ENCODE measurements at places on chromosomes 6 and 20. TPM values are rescaled to one million over a fixed set of nuclear protein-coding genes. Genes with fewer than 3 reads are reported as not detected.

GRCh38 chr6:37324131-37325033, 29.4 kb upstream of the RNF8 start:
- peak; percentile 77 for DNase-seq

DNA sequence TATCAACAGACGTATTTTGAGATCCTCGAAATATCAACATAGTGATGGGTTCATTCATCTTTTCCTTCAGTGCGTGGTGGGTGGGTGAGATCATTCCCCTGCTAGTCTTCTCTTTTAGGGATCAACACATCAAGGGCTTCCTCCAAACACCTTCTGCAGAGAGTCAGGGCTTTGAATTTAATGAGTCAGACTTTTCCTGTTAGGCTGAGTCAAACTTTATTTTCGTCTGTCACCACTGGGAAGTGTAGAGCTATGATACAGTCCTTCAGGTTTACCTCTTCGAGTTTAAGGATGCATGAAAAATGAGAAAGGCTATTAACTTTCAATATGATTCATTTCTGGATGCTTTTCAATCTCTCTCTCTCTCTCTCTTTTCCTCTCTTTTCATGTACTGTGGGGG, 189.1 kb downstream of the BMP2 start:
- no peak for DNase-seq

DNA sequence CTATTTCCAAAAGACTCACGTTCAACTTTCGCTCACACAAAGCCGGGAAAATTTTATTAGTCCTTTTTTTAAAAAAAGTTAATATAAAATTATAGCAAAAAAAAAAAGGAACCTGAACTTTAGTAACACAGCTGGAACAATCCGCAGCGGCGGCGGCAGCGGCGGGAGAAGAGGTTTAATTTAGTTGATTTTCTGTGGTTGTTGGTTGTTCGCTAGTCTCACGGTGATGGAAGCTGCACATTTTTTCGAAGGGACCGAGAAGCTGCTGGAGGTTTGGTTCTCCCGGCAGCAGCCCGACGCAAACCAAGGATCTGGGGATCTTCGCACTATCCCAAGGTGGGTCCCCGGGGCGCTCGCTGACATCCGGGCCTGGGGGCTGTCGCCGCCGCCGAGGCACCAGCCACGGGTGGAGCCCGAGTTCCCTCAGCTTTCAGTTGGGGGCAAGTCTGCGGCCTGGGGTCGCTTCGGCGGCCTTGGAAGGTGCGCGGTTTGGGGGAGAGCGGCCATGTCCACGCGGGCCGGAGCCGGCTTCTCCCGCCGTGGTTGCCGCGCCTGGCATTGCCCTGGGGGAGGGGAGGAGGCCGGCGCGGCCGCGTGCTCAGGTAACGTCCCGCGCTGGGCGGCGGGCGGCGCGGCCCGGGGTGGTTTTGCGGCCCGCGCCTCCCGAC, 429 bp downstream of the AMD1 start:
- DNase-seq = no peak

DNA sequence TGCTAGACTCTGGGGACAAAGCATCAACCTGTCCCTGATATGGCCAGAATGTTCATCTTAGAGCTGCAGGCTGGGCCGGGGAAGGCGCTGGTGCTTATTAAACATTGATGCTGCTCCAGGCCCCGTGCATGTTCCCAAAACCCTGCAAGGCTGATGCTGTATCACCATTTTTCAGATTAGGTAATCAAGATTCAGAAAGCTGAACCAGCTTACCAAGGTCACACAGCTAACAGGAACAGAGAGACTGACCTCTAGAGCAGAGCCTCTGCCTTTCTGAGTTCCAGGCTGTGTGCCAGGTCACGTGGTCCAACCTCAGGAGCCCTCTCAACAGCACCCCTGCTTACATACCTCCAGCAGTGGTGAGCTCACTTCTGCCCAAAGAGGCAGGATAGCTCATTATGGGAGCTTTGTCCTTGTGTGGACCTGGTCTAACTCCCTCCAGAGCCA, 16.1 kb upstream of the VSTM2L start:
- DNase-seq = no peak

DNA sequence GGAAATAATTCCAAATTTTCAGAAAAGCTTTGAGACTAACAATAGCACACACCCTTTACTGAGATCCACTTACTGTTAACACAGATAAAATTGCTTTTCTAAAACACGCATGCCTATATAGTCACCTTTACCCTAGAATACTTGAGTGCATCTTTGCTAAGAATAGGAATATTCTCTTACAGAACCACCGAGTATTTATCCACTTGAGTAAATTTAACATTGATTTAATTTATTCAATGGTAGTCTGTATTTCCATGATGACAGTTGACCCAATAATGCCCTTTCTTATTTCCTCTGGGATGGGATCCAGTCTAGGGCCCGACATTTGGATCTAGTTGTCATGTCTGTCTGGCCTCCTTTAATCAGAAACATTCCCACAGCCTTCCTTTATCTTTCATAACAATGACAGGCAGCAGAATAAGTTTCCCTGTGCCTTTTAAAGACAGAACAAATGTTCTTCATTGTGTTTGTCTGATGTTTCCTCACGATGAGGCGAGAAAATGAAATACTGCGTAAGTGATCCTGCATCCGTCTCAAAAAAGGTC, 56.6 kb upstream of the ERVFRD-1 start:
- no peak for DNase-seq

DNA sequence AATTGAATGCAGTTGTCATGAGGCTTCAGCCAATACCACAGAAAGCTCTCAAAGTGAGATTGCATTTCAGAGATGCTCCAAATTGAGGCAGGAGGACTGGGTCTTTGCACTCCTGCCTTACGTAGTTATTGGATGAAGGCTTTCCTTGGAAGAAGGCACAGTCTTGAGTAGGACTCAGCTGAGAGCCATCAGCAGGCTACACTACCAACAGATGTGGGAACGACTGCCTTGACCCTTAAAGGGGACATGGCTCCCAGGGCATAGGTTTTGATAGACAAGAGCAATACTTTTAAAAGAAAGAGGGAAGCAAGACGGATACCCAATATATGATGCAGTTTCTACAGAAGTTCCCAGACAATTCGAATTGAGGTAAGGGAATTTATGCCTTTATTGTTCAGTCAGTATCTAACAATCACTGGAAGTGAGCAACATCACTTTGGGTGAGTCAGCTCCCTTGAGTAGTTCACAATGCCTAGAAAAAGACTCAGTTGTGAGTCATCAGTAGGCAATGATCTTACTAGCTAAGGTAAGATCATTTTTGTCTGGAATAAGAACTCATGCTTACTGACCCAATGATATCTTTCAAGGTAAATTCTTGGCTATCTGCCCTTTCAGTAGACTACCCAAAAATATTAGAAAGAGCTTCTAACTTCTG, 390.8 kb downstream of the GJA1 start:
- DNase-seq = peak; percentile 88

DNA sequence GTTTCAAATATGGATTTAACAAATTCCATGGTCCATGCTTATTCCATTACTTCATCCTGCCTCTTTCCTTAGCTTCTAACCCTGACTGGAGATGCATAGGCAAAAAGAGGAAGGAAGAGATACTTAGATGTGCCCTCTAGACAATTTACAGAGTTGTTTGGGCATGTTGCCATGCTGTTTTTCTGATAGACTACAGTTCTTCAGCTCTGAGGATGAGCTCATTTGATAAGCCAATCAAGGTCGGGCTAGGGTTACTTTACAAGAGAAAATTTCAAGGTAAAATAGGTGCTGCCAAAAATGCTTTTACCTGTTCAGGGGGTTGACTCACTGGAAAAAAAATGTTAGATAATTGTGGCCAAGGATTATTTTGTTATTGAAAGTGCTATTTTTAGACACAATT, 5.9 kb downstream of the HCRTR2 start:
- no peak for DNase-seq

DNA sequence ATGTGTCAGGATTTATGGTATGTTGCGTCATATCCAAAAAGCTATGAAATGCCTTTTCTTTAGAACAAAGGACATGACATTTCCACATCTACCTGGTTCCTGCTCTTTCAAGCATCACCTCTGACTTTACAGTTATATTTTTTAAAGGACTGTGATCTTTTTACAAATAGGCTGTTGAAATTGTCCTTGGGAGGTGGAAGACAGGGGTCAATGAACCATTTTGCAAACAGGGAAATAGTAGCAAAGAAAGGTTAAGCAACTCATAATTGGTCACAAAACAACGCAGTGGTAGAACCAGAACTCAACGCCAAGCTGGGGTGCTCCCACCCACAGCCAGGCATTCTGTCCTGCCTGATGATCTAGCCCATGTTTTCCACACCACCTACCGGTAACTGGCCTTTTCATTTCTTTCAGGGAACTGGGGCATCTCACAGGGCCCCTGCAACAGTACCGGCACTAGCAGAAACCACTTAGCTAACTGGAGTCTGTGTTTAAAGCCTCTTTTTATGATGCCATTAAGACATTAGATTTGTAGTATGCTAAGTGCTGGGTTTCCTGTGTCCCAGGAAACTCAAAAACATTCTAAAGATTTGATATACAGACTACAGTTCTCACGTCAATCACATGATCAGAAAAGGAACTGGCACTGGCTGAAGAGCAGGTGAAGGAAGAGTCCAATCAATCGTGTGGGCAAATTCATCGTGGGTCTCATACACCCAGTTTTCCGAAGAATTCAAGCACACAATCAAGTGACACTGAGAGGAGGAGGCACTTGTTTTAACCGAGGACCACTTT, 13.9 kb downstream of the ZNF217 start:
- peak; percentile 50 for DNase-seq

DNA sequence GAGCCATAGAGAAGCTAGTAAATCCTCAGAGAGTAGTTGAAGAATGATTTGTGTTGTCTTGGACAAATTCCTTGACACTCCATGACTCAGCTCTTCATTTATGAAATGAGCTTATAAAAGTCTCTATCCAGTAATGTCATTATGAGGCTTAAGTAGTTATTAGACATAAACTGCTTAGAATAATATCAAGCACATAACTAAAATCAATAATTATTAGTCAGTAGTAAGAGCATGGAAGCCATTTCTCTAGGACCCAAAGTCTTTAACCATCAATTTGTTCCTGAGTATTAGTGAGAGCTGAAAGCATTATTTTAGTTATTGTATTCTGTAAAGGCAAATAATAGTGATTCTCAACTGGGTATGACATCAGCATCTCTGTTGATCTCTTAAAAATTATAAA, 1140.2 kb downstream of the HACE1 start:
- no peak for DNase-seq

The APOM gene
- 4.3 TPM for total RNA-seq

The UBD gene
- not detected for total RNA-seq

- no peak for DNase-seq
Measured at GRCh38 chr6:33212857-33213165, 4.5 kb downstream of the RING1 start.

GRCh38 chr6:149031201-149031858, 284.5 kb downstream of the UST start:
- DNase-seq = peak; percentile 35

GRCh38 chr20:49979030-49979832, 3.5 kb upstream of the SNAI1 start:
- no peak for DNase-seq

GRCh38 chr6:72636215-72636614, 14.4 kb downstream of the KCNQ5 start:
- no peak for DNase-seq

DNA sequence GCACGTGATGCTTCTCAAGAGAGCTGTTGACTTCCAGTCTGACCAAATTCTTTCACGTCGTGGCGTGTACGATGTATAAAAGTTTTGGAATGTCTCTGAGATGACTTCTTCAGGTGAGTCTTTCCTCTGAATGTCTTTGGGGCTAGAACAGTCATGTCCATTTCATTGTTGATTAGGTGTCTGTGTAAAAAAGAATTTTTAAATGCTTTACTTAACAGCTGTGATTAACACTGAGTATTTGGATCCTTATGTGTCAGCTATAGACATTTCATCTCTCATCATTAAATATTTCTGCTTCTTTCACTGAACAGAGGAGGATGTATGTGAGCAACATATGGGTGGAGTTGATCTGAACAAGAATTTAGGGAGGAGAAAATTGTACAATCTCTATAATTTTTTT, 29.3 kb upstream of the KIF13A start:
- DNase-seq = no peak

GRCh38 chr20:56111961-56112730, 106.8 kb upstream of the CBLN4 start:
- no peak for DNase-seq

GRCh38 chr6:152142105-152142504, 334.6 kb downstream of the ESR1 start:
- no peak for DNase-seq

The ABHD16A gene
- 38.5 TPM for total RNA-seq

- no peak for DNase-seq
Measured at GRCh38 chr6:77011929-77012545, 451.3 kb downstream of the HTR1B start.

- no peak for DNase-seq
Measured at GRCh38 chr20:5735845-5736510, 14.2 kb upstream of the SHLD1 start.

The DEFB127 gene
- not detected for total RNA-seq

The SLX4IP gene
- 4.3 TPM for total RNA-seq

- peak; percentile 37 for DNase-seq
Measured at GRCh38 chr6:71197780-71198179, 90.8 kb upstream of the OGFRL1 start.

GRCh38 chr20:34622821-34623451, 54.0 kb downstream of the PIGU start:
- DNase-seq = no peak

All from HFFc6 (cell line).